ENCODE measurements at places on chromosomes 16 and 17. TPM values are rescaled to one million over a fixed set of nuclear protein-coding genes. Genes with fewer than 3 reads are reported as not detected.

- DNase-seq: no peak
These were observed 12.5 kb downstream of the POLR2A start for GRCh38 chr17:7496470-7497183.

LGALS3BP gene
- 255 TPM for polyA plus RNA-seq

DNA sequence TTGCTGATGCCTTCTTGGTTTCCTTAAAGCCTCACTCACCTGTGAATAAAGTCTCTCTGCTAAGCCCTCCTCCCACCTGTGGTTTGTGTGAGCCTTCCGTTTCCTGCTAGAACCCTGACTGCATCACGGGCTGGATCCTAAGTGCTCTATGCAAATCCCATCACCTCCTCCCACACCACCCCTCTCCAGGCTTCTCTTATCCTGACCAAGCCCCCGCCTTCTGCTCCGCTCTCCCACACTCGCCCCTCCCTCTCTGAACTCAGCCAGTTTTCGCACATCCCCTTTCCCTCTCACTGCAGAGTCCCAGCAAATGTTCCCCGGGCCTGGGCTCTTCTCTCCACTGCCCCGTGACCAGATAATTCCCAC, 51.8 kb downstream of the PIMREG start:
- DNase-seq: no peak

DNA sequence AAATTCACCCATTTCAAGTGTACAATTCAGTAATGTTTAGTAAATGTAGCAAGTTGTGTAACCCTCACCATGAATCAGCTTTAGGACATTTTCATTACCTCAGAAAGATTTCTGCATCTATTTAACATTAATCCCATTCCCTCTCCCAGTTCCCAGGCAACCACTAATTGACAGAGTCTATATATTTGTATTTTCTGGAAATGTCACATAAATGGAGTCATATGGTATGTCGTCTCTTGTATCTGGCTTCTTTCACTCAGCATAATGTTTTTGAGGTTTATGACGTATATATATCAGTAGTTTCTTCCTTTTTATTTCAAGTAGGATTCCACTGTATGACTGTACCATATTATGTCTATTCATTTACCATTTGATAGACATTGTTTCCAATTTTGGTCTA, 199.8 kb downstream of the CYB561 start:
- no peak for DNase-seq

DNA sequence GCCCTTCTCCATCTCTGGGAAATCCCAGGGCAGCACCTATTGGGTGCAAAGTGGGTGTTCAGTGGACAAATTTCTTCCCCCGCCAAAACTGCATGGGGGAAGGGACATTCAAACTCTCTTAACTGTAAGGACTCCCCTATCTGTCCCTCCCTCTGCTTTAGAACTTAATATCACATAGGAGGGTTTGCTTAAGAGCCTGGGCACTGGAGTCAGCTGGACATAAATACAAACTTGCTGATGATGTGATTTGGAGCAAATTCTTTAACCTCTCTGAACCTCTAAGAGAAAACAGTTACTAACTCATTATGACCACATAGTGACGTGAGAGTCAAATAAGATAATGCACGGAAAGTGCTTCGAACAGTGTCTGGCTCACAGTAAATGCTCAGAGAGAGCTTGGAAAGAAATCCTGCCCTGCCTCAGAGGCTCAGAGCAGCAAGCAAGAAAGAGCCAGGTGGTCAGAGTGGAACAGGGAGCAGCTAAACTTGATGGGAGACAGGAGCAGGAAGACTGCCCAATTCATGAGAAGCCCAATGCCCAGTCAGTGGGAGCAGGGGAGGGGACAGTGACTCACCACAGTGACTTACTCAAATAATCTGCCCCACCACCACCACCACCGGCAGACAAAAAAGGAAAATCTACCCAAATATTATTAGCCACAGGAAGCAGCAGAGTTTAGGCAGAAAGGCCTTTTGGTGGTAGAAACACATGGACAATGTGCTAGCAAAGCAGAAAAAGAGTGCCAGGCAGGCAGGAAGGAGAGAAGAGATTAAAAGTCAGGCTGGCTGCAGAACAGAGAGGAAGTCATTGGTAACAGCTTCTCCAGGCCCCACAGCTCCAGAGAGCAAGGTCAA, 23.9 kb upstream of the CCL1 start:
- DNase-seq: no peak

EPX gene
- polyA plus RNA-seq: not detected

Measured in small intestine (tissue), 16 donors.